ENCODE measurements at places on chromosomes 2 and 18.

- DNase-seq, result no peak
These were observed 22.5 kb downstream of the ELMOD3 start for GRCh38 chr2:85377083-85377482.

DNA sequence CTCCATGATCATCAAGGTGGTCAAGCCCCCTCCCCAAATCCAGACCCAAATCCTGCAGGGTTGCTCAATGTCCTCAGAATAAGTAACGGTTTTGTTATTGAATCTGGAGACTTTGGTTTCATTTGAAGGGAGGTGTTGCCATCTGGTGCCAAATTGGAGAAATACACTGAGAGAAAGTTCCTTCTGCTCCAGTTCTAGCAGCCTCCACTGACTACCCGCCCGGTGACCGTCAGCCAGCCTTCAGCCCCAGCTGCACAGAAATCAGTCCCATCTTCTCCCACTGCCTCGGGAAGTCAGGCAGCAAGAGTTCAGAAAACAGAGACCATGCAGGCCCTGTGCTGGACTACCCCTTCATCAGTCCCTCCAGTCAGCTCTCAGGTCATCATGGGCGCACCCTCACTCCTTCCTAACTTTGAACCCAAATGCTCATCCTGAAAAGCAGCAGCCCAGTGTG lies 38.7 kb downstream of the PKDCC start:
- DNase-seq, result no peak

GRCh38 chr2:27152796-27153464 lies 4.1 kb downstream of the TCF23 start:
- DNase-seq, result no peak

DNA sequence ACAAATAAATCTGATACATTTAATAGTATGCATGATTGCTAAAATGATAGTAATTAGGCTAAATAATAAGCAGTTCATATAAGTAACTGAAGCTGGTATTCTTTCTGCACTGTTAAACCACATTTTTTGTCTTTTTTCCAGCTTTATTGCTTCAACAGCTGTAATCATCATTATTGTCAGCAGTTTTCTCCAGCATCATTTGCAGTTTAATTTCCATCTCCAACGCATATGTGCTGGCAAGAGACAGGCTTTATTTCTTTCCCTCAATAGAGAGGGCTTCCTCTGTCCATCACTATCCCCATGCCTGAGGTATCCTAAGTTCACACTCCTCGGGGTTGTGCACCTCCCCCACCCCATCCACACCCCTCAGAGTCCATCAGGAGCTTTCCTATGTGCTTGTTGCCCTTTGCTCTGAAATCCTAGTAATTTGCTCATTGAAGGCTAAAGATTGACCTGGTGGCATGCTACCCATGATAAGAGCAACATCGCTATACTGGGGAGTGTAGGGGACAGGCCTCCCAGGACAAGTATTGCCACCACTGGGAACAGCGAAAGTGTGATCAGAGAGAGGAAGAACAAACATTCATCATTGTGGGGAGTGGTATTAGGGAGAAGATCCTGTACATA lies 37.1 kb downstream of the B4GALT6 start:
- no peak for DNase-seq

DNA sequence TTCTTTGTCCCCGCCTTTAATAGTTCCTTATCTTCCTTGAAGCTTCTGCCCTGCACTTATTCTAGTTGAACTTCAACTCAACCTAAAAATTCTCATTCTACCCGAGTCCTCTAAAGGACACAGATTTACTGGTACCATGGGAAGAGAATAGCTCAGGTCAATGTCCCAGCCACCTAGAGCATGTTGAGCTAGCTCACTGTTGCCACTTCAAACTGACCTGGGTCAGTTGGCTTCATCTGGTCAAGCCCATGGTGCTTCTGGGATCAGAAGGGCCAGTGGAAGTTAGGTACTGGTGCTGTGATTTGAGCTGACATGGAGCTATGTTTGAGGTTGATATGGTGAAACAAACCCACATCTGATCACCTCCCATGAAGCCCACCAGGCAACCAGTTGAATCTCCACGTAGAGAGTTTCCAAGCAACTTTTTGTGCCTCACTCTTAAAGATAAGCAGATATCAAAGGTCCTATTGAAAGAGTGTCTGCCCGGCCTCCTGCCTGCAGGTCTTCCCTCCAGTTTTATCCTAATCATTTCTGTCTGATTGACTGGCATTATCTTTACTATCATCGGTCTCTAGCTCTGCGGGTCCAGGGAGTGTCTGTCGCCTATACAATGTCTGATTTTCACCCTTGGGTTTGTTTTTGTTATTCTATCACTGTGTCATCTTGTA lies 17.2 kb downstream of the GREB1 start:
- no peak for DNase-seq

DNA sequence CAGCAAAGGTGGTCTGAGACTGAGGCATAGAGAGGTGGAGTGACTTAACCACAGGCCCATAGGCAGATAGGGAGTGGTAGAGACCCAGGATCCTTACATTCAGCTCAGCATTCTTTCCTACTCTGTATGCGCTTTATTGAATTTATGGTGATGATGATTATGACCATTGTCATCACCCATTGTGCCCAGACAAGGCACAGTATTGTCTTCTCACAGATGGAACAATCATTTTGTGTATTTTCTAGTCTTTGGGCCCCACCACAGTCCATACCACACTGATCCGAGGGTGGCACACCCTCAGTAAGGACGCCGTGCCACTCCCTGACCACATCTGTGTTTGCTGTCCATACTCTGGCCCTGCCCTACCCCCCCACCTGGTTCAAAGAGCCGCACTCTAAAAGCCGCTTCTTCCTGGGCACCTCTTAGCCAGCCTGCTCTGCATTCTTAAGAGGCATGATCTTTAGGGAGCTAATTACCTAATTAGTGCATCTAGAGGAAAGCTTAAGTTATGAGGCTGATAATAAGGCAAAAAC lies 179.6 kb upstream of the SMAD2 start:
- DNase-seq, result no peak

GRCh38 chr2:161357097-161357496 lies 48.9 kb downstream of the PSMD14 start:
- DNase-seq, result no peak
